ENCODE measurements at places on chromosomes 3 and 15.

DNA sequence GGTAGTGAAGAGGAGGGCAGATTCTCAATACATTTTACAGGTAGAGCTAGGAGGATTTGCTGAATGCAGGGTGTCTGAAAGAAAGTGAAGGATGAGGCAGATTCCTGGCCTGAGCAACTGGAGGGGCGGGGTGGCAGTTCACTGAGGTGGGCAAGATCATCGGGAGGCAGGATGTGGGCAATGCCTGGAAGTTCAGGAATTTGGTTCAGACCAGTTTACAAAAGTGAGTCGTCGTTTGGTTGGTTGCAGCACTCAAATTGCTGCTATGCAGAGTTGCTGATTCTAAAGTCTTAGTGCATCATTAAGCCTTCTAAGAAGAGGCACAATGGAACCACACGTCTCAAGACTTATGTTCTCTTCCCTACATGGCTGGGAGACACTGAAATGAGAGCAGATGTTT lies 134.0 kb downstream of the MFSD1 start:
- no peak for DNase-seq

DNA sequence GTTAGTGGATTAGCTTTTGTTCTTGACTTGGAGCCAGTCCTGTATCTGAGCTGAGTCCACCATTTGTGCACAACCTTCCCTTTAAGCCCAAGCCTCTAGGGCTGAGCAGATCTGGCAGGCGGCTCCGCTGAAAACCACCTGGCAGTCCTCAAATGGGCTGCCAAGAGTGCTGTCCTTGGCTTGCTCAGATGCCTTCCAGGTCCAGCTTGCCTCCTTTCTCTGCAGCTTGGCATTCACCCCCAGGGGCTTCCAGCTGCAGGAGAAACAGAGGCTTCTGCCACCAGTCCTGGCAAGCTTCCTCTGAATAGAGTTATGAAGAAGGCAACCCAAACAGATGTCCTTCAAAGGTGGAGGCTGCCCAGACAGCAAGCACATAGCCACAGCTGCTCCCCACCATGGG lies 96.7 kb downstream of the LRTM1 start:
- DNase-seq, result no peak

- no peak for DNase-seq
These were observed 131.0 kb upstream of the TOPAZ1 start for GRCh38 chr3:44110648-44111047.

DNA sequence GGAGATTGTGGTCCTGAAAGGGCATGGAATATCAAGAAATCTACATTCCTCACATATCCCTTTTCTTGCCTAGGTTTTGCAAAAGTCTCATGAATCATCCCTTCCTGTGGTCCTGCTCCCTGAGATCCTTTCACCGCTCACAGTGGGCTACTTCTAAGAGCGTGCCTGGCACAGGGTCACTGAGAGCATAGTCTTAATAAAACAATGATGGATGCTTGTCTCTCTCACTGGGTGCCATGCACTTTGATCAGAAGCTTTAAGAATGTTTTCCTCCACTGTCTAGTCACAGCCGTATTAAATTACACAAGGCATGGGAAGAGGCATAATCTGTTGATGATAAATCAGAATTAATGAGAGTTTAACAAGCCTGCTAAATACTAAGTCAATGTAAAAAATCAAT lies 269.7 kb upstream of the ATP10A start:
- DNase-seq, result no peak

GRCh38 chr15:74727727-74728126 lies 2.4 kb upstream of the CYP1A1 start:
- no peak for DNase-seq

Data from inflammatory macrophage treated with lipopolysaccharide for 4 hours (primary cell).